NCI-H1436 treated with DMSO at 0.1 percent for 48 hours (cell line): ENCODE measurements at places on chromosomes 3 and 15.

DNA sequence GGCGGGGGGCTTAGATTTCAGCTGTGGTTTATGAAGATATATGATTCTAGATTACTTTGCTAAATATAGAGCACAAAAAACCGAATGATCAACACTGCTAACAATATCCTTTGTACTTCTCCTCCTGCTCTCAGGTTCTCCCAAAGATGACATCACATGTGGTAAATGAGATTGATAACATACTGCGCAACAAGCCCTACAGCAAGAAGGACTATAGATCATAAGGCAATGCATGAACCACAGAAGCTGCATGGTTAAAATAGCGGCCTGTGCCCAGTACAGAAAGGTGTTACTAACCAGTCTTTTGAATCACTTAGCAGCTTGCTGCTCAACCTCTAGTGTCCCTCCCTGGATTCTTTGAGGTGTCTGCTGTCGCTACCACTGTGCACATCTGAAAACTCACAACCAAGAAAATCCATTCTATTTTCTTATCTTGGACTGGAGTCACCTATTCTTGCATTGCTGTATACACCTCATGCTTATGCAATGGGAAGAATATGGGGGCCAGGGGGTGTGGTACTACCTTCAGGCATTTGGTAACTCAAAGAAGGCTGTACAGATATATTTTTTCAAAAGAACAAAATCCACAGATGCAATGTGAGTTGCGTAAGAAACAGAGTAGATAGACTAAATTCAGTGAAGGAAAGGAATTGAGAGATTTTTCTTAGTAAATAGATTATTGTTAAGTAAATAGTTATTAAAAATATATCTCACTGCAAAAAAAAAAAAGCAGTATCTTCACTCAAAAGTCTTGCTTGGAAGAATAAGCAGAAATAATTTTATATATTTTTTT lies 18.2 kb downstream of the SSR3 start:
- DNase-seq = no peak

DNA sequence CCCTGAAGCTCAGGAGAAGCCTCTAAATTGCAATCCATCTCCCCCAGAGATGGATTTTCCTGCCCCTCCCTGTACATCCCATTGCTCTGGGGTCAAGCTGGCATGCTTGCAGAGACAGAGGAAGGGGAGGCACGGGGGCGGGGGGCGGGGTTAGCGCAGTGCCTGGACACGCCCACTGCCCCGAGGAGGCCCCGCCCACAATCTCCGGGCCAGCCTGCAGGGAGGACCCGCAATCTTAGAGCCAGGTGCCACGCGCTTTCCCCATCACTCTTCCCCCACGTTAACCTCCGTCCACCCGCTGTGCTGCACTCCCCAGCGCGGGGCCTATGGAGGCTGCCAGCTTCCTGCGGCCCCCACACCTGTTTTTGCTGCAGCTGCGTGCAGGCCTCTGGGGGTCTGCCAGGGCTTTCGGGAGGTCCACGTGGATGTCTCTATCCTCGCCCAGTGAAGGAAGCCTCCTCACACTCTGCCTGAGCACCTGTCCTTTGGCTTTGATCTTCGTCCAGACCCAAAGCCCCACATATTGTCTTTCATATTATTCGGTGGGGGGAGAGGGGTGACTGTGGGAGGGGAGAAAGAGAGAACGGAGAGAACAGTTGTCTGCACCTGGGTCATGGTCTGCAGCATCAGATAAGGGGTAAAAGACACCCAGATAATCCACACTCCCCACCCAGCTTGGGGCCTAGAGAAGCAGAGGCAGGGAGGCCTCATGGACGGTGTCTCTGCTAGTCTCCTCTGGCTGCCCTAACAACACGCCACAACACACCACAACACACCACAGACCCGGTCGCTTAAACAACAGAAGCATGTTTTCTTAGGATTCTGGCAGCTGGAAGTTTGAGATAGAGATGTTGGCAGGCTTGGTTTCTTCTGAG lies 118.0 kb upstream of the MEF2A start:
- no peak for DNase-seq

- no peak for DNase-seq
Observed at GRCh38 chr3:126926684-126927400, 56.1 kb upstream of the PLXNA1 start.

DNA sequence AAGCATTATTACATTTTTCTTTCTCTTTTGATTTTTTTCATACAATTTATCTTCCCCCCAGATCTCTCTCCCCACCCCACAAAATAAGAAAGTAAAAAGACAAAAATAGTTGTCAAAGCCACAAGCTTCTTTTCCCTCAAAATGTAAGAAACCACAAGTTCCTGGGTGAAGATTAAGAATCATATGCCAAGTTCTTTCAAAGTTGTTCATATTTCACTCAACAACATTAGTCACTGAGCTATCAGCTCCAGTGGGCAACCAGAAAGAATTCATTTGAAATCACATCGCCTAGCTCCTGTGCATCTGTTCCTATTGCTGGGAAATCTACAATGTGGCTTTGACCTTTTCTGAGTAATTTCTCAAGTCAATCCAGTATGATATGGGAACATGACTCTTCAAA lies 681.6 kb upstream of the ARPP21 start:
- DNase-seq = no peak

DNA sequence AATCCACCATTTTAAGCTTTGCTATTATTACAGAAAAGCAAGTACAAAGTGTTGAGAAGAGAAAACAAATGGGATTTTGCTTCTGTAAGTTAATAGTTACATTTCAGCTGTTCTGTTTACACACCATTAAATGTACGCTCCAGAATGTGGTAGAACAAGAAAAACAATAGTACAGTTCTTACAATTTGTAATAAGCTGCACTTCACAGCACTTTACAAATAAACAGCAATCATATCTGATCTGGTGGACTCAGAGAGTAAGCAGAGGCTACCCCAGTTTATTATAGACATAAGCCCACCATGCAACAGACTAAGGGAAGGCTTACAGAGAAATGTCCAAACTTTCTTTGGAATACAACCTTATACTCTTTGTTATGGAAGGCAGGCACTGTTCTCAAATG lies 126.4 kb downstream of the OXSM start:
- no peak for DNase-seq

DNA sequence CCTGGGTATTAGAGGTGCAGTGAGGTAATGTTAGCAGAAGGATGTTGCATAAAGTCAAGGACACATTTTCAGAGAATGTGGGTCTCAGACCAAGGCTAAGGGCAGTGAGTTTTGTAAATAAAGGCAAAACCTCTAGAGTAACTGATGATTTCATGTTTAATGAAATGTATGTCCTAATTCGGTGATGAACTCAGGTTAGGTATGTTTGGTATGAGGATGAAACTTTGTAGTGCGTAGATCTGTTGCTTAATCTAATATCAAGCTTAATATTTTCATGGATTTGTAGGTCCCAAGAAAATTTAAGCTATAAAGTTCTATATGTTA lies 3.6 kb downstream of the USP50 start:
- DNase-seq = no peak

DNA sequence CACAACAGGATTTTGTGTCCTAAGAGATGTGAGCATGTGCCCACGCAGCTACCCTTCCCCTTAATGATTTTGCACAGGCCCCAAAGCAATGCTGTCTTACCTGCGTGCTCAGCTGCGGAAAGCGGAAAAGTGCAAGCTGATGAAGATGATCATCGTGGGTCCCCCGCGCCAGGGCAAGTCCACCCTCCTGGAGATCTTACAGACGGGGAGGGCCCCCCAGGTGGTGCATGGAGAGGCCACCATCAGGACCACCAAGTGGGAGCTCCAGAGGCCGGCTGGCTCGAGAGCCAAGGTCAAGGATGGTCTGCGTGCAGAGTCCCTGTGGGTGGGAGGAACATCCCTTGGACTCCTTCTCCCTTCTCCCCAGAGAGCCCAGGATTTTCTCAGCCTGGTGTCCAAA lies 103.1 kb downstream of the LRRK1 start:
- DNase-seq = no peak

GRCh38 chr3:119302697-119303551 lies 8.7 kb downstream of the ARHGAP31 start:
- no peak for DNase-seq

DNA sequence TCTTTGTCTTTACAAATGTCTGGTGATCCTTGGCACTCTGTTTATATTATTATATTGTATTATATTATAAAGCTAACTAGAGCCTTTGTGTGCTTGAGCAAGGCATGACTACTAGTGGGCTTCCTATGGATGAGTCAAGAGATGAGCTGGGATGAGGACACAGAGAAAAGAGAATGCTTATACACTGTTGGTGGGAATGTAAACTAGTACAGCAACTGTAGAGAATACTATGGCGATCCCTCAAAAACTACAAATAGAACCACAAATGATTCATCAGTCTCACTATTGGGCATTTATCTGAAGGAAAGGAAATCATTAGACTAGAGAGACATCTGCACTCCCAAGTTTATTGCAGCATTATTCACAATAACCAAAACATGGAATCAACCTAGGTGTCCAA lies 40.8 kb upstream of the MED12L start:
- no peak for DNase-seq

GRCh38 chr3:18891641-18892040 lies 256.7 kb upstream of the KCNH8 start:
- DNase-seq = no peak

DNA sequence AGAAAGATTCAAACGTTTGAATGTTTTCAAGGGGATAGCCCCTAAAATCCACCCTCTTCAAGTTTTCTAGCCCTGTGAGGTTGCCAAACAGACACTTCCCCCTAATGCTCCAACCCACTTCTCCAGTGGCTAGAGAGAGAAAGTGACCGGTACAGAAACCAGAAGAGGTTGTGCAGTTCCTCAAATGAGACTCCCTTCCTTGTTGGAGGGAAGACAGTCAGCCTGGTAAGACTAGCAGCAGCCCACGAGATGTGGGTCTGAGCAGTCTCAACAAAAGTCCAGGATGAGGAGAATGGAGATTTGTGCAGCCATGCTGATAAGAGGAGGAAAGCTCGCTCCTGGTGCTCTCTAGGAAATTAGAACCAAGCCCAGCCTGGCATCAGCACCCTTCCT lies 222.8 kb upstream of the TPRG1 start:
- no peak for DNase-seq

DNA sequence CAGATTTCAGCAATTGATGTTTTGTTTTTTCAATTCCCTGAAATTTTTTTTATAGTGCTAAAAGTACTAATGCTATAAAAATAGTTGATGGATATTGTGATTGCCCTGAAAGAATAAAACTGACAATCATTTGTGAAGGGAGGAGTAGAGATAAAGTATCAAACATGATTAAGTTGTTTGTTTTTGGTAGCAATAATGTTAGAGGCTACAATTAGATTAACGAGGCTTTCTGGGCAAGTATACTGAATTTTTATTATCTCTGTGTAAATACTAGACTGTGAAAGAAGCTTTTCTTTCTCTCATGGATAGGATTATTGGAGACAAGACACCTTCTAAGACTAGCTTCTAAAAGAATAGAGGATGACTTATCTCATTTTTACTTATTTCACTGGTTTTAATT lies 15.6 kb downstream of the NR1D2 start:
- DNase-seq = no peak

DNA sequence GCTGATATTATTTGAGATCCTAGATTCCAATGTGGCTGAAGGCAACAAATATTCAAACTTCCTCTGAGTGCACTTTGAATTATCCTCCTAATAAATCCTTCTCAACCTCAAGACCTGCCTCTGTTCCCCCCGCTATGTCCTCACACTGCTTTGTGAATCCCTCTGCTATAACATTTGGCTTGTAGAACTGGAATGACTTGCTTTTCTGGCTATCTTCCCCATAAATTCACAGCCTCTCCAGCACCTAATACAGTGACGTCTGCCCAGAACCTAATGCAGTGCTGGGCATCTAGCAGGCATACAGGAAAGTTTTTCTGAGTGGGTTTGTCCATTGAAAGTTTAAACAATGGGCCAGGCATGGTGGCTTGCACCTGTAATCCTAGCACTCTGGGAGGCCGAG lies 643.9 kb upstream of the ADAMTS9 start:
- no peak for DNase-seq

GRCh38 chr3:127675651-127676391 lies 3.1 kb downstream of the ABTB1 start:
- DNase-seq = no peak

DNA sequence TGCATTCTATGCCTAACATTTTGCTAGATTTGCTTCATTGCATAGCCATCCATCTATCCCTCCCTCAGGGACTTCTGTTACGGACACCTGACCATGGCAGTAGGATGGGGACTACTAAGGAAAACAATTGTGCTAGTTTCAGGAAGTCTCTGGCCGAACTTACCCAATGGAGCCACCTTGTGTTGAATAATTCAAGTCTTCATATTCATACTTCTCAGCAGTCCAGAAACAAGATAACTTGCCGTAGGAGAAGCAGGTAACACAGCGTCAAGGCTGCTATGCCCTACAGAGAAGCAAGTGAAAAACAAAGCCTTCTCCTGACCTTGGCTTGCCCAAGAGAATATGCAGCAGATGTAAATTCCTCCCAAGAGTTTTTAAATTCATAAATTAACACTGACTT lies 685.3 kb downstream of the GRM7 start:
- no peak for DNase-seq

GRCh38 chr3:161274691-161275298 lies 53.7 kb downstream of the NMD3 start:
- no peak for DNase-seq

DNA sequence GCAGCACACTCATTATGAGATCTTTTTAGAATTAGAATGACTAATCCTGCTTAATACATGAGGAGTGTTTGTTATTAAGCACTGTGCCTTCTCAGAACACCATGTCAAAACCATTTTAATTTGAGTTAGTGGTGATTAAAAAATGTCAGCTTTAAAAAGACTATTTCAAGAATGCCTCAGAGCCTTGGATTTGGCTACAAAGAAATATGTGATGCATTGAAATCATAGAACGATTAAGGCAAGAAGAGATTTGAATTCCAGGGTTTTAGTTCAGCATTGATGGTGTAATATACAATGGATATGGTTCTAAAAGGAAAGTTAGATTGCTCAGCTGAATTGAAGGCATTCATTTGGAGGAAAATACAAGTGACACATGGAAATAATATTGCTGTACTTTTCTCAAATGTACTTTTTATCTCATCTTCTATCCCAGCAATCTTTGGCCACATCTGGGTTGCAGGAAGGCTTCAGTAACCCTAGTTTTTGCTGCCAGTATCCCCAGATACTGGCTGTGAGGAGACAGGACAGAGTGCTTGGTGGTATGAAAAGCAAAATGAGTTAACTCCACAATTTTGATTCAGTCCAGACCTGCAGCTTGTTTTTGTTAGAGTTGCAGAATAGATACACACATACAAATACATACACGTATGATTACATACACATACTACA lies 303.8 kb downstream of the CLSTN2 start:
- DNase-seq = no peak

GRCh38 chr3:51896607-51897305 lies 6.4 kb downstream of the IQCF1 start:
- no peak for DNase-seq

- DNase-seq = no peak
Observed at GRCh38 chr3:29758434-29759322, 477.8 kb downstream of the RBMS3 start.

GRCh38 chr3:69058180-69058946 lies 6.2 kb upstream of the TMF1 start:
- DNase-seq = no peak

DNA sequence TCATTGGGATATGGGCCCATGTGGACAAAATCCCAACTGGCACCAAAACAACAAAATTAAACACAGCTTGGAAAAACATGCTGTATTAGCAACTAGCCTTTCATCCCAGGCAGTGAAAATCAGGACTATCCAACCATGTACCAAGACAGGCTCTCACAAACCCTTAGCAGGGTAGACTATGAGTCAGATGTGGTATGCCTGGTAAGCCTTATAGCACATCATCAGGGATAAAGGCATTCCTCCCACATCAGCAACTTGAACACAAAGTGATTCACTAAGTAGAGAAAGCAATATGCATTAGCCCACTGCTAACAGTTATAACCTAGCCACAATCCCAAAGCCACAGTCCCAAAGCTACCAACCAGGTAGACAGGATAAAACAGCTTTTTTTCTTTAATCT lies 8.0 kb downstream of the CEP152 start:
- DNase-seq = no peak
